ENCODE measurements at places on chromosomes 7 and 10.

GRCh38 chr10:95451568-95452524 lies 109.3 kb downstream of the SORBS1 start:
- no peak for DNase-seq

DNA sequence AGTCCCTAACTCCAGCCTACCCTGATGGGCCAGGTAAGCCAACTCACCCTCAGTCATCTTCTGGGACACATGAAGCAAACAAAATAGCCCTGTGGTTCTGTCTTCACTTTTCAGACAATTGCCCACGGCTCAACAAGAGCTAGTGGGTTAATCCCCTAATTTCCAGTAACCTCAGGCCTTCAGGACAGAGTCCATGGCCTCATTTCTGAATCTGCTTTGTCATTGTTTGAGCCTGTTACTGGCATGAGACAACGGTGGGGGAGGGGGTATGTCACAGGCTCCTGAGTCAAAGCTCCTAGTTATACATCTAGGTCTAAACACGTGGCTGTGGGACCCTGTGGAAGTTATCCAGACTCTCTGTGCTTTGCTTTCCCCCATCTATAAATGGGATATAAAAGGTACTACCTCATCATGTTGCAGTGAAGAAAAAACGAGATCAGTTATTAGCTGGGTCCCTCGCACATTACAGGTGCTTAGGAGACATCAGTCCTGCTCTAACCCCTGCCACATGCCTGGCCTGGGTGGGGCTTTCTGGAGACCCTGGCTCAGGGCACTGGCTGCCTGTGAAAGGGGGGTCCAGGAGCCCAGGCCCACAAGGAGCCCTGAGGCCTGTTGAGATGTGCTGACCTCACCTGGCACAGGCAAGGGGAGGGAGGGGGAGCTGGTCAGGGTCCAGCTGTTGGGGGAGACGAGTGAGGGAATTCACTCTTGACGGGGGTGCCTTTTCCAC lies 16.5 kb downstream of the MAT1A start:
- DNase-seq: no peak

DNA sequence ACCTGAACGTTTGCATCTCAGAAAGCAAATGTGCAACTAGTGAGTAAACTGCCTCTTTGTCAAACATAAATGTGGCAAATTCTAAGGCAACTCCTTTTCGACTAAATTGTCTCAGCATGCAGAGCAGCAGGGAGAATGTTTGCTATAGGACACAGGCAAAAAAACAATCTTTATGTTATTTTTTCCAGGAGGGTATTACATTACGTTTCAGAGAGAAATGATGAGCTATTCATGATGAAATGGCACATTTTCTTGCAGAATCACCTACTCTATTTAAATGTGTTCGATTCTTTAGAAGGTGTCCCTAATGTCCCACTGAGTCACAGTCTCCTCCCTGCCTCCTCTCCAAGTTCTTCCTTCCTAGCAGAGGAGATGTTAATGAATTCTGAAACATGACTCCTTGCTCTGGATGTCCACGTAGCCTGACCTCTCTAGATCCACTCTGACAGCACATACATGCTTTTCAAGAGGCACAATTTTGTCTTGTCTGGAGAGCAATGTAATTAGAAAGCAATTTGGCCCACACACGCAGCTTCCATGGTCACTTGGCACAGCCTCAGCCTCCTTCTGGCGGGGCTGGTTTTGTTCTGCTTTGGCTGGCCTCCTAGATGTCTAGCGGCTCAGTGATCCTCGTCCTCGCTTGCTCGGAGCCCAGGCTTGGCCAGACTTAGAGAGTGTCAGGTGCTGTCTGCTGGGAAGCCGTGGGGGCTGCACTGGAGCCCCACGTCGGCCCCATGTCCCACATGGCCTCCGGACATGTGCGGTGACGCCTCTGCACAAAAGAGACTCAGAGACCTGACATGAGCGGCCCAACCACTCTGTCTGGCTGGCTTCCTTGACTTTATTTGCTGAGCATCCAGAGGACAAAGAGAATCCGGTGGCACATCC lies 125.7 kb upstream of the ZNF438 start:
- DNase-seq: no peak

DNA sequence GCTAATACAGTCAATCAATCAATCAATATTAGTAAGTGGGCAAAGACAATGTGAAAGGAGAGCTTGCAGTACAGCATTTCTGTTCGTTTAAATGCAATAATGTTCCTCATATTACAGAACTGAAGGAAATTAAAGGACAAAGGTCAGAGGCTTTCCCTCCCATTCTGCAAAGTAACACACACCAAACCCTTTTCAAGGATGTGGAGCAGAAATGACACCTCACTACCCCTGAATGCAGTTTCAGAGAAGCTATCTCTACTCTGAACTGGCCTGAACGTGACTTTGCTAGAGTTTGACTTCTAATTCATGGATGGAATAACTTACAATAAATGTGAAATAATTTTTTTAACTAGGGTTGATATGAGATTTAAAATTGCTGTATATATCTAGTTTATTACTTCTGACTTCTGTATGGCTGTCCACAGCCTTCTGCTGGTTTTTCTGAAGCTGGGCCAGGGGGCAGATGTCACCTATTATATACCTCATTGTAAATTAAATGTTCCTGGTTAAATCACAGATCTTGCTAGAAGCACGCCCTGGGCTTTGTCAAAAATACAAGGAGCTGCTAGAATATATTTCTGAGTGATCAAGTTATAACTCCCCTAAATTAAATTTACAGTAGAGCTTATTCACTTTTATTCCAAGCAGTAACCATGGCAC lies 156.9 kb upstream of the C7orf33 start:
- DNase-seq: no peak

DNA sequence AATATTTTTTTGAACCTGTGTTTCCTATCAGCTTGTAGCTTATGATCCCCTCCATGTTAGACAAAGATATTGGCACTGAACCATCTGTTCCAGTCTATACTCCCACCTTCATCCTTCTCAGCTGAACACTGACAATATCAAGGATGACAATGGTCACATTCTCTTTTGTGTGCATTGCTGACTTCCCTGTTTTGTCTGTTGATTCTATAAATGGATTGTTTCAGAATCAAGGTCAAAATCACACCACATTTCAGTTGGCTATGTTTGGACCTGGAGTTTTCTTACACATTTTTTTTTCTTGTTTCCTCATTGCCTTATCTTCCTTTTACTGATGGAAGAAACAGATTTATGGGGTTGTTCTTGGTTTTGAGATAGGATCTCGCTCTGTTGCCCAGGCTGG lies 11.3 kb upstream of the SMURF1 start:
- no peak for DNase-seq
